ENCODE measurements at places on chromosomes 12 and 14.
A peak's percentile ranks its signal among the peaks of the same experiment; 100 is the strongest.

GRCh38 chr12:48075832-48076231 is 30.0 kb downstream of the SENP1 start:
- no peak for DNase-seq

- DNase-seq: no peak
These were observed 84.1 kb upstream of the TBX3 start for GRCh38 chr12:114767906-114768722.

DNA sequence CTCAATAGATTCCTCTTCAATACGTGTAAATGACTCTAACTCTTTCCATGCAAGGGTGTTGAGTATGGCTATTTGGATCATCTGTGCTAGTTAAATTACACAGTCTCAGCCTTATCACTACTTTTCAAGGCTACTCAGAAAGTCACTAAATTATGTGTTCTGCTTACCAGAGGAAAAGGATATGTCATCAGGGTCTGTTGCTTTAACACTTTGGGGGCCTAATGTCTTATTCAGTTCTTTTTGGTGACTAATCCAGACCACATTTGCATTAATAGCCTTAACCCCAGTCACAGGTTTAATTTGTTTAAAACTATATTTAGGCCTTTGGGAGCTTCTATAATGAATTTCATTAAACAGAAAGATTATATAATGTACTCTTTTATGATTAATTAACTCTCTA is 649.3 kb downstream of the RPS29 start:
- no peak for DNase-seq

DNA sequence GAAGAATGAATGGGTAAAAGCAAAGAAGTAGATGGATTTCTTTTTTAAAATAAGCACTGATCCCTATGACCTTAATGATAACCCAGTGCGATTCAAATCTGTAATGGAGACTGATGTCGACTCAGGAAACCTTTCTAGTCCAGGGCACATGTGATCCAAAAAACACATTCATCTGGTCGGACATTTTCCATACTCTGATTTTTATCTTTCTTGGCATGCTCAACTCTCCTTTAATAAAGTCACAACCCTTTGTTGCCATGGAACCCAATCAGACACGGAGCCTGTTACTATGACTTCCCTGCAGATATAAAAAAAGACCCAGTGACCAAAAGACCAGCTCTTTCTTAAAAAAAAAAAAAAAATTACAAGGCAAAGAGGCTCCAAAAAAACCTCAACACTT is 27.9 kb downstream of the TMCC3 start:
- peak; percentile 29 for DNase-seq

GRCh38 chr14:59939828-59940227 is 19.9 kb downstream of the LRRC9 start:
- DNase-seq: no peak

- DNase-seq: no peak
These were observed 3.2 kb upstream of the HDAC7 start for GRCh38 chr12:47822863-47823262.

DNA sequence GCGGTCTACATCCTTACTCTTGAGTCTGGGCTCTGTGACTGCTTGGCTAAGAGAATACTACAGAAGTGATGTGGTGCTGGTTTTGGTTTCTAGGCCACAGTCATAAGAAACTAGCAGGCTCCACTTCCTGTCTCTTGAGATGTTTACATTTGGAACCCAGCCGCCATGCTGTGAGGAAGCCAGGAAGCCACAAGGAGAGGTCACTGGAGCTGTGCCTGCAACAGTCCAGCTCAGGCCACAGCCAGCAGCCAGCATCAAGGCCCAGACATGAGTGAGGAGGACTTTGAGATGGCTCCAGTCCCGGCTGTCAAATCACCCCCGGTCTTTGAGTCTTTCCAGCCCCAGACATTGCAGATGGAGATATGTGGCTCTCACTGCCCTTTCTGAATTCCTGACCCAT is 12.9 kb upstream of the FAM181A start:
- DNase-seq: no peak

- DNase-seq: no peak
These were observed 27.0 kb downstream of the TMCC3 start for GRCh38 chr12:94623161-94623920.

- no peak for DNase-seq
These were observed 7.2 kb upstream of the PKP2 start for GRCh38 chr12:32903763-32904162.

DNA sequence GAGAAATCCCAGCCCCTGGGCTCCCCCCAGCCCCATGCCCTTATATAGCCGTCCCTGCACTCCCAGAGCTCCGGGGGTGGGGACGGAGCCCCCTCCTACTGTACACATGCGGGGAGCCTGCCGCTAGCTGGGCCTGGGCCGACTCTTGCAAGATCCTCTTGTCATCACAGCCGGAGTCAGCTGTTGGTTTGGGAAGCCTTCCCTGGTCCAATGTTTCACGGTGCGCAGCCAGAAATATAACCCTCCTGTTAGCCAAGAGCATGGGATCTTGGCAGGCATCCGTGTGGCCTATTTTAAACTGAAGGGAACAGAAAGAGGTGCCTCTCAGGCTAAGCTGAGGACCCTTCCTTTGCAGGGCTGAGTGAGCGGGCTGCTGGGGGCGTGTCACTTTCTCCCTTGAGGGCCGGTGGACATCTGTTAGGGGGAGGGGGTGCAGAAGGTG is 175.3 kb downstream of the TSPAN9 start:
- DNase-seq: no peak

- no peak for DNase-seq
These were observed 10.7 kb downstream of the DHRS2 start for GRCh38 chr14:23646648-23647549.

DNA sequence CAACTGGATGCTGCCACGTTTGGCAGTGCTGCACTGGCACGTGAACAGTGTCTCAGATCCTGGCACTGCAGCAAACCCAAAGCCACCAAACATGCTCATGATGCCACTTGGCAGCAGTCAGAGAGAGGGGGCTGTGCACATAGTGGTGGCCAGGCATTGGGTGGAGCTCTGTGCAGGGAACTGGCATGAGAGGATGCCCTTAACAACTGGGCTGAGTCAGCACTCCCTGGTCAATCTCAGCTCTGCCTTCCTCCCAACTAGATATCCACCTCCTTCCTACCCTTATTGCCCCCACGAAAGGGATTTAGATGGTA is 37.0 kb downstream of the ZFHX2 start:
- peak; percentile 87 for DNase-seq

- no peak for DNase-seq
These were observed 18.4 kb upstream of the DHRS4 start for GRCh38 chr14:23935158-23935557.

- DNase-seq: no peak
These were observed 25.4 kb upstream of the DLK1 start for GRCh38 chr14:100701314-100701713.

DNA sequence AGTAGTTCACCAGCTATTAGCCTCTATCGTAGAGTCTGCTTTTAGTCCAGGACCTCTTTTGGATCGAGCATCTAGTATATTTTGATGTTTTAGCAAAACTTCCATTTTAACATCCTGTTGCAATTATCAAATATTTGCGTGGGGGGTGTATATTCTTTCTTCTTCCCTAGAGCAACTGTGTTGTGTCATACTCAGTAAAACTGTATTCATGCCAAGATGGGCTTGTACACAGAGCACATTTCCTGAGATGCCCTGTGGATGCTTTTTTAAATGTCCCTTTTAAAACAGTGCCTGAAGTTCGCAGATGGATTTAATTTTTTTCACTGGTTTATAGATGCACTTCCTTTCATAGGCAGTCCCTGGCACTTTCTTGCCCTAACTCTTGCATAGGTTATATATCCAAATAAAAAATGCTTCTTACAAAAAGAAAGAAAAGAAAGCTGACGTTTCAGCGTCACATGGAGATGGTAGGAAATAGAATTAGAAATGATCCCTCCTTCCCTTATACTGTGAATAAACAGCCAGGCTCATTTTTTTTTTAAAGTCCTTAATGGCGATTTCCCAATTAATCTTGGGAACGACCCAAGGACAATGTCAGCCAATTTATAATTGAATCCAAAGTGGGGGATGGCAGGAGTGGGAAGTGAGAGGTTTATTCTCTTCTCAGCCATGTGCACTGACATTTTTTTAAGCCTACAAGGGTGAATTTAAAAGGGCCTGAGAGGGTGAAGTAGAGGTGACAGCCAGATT is 247.0 kb downstream of the SLC41A2 start:
- DNase-seq: peak; percentile 51
